ENCODE measurements at places on chromosomes 5 and 9. TPM values are rescaled to one million over a fixed set of nuclear protein-coding genes. Genes with fewer than 3 reads are reported as not detected.

Gene FRRS1L
- 3.7 TPM for polyA plus RNA-seq

Gene CDKN2A
- not detected for polyA plus RNA-seq

Gene LCP2
- polyA plus RNA-seq, result 4.0 TPM

Gene DNM1
- polyA plus RNA-seq, result 78.4 TPM

Gene SHOC1
- 0.87 TPM for polyA plus RNA-seq

Gene NMUR2
- polyA plus RNA-seq, result 0.13 TPM

Gene LCN15
- polyA plus RNA-seq, result not detected

Gene LHFPL2
- 46.8 TPM for polyA plus RNA-seq

Gene DAB2
- polyA plus RNA-seq, result 204 TPM

Gene CRB2
- polyA plus RNA-seq, result 20.9 TPM

Gene HAPLN1
- 9.6 TPM for polyA plus RNA-seq

Gene SCGB3A2
- not detected for polyA plus RNA-seq

Gene PKN3
- polyA plus RNA-seq, result 8.3 TPM

Gene INSL6
- 0.24 TPM for polyA plus RNA-seq

Gene ALDH1A1
- polyA plus RNA-seq, result 327 TPM

Gene SLC36A3
- polyA plus RNA-seq, result not detected

All from right renal cortex interstitium (tissue), 3 donors.